Thymus (tissue), 14 donors: ENCODE measurements at places on chromosomes 7 and 10. TPM values are rescaled to one million over a fixed set of nuclear protein-coding genes. Genes with fewer than 3 reads are reported as not detected.

DNA sequence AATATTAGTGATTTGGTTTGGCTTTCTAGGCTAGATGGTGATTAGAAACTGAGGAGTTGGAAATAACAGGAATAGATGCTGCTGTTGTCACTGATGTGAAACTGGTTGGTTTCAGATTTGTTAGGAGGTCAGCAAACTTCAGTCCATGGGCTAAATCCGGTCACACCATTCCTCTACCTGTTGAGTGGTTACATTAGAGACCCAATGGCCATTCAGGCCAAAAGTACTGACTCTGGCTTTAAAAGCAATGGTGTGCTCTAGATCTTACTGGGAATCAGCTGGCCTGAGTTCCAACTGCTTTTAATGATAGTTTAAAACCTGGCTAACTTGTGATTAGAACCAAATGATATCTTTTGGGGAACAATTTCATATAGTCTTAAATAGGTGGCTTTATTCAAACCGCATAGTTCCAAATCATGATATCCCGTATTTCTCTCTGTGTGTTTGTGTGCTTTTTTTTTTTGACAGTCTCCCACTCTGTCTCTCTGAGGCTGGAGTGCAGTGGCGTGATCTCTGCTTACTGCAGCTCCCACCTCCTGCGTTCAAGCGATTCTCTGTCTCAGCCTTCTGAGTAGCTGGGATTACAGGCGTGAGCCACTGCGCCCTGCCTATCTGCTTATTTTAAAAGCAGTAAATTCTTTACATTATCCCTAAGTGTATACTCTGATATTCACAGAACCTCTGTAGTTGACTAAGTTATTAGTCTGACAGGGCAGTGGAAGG lies 7.8 kb upstream of the PBLD start:
- peaks cover 85% of the 10 kb centered on the region for H3K36me3 ChIP-seq
- H3K27ac ChIP-seq = no peak overlapping the region
- no peak for DNase-seq
- H3K27me3 ChIP-seq = no peaks in the 10 kb centered on the region
- no peak overlapping the region for H3K4me3 ChIP-seq

- no peak for DNase-seq
- H3K27me3 ChIP-seq = no peaks in the 10 kb centered on the region
- H3K4me3 ChIP-seq = no peak overlapping the region
- no peak overlapping the region for H3K27ac ChIP-seq
- no peaks in the 10 kb centered on the region for H3K36me3 ChIP-seq
Observed at GRCh38 chr10:14397066-14397465, 66.3 kb upstream of the FRMD4A start.

GRCh38 chr7:2527505-2528467 lies 8.2 kb downstream of the LFNG start:
- no peak overlapping the region for H3K27ac ChIP-seq
- no peak for DNase-seq
- H3K4me1 ChIP-seq = peaks cover 64% of the 10 kb centered on the region
- peaks cover 24% of the 10 kb centered on the region for H3K27me3 ChIP-seq

GRCh38 chr7:14233868-14234369 lies 244.5 kb upstream of the ETV1 start:
- H3K27me3 ChIP-seq = no peaks in the 10 kb centered on the region
- H3K27ac ChIP-seq = no peak overlapping the region

DNA sequence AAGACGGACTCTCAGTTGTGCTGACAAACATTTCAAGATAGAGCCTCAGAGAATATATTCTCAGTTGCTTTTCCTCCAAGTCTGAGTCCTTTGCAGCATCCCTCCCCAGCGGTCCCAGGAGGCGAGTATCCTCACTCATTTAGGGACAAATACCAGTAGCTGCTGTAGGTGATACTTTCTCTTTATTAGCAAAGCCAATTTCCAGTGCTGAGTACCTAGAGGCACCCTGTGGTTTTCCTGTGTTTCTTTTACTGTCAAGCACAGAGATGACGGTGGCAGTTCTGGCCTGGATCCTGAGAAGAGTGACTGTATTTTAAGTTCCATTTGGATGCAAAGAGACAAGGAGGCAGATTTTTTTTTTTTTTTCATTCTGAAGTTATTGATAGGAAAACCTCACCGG lies 1058.4 kb downstream of the SORCS3 start:
- no peaks in the 10 kb centered on the region for H3K27me3 ChIP-seq
- H3K4me3 ChIP-seq = no peak overlapping the region
- H3K27ac ChIP-seq = no peak overlapping the region
- DNase-seq = no peak
- no peaks in the 10 kb centered on the region for H3K4me1 ChIP-seq
- no peaks in the 10 kb centered on the region for H3K36me3 ChIP-seq

GRCh38 chr10:62185919-62186692 lies 82.5 kb downstream of the RTKN2 start:
- peak overlapping the region; percentile 58 for H3K27ac ChIP-seq
- no peaks in the 10 kb centered on the region for H3K36me3 ChIP-seq
- no peak for DNase-seq
- no peaks in the 10 kb centered on the region for H3K27me3 ChIP-seq

DNA sequence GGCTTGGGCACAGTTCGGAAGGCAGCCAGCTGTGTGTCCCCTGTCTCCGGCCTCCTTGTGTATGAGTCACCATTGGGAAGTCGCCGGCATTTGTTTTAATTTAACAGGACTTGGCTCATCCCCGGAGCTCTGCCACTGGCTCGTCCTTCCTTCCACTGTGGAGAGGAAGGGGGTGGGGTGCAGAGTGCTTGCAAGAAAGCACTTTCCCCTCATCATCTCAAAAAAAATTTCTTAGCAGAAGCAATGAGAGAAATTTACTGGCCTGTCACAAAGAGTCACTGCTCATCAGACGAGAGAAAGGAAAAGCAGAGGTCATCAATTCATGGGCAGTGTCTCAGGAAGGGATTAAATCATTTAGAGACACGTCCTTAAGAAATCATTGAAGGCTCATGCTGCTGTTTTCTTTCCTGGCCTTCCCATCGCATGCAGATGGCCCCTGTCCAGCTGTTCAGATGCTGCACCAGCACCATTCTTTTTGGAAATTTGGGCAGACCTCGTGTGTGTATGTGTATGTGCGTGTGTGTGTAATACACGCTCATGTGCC lies 93.3 kb downstream of the BMS1 start:
- DNase-seq = no peak
- H3K36me3 ChIP-seq = no peaks in the 10 kb centered on the region
- no peak overlapping the region for H3K4me3 ChIP-seq
- no peaks in the 10 kb centered on the region for H3K27me3 ChIP-seq
- H3K27ac ChIP-seq = no peak overlapping the region
- H3K4me1 ChIP-seq = no peaks in the 10 kb centered on the region

DNA sequence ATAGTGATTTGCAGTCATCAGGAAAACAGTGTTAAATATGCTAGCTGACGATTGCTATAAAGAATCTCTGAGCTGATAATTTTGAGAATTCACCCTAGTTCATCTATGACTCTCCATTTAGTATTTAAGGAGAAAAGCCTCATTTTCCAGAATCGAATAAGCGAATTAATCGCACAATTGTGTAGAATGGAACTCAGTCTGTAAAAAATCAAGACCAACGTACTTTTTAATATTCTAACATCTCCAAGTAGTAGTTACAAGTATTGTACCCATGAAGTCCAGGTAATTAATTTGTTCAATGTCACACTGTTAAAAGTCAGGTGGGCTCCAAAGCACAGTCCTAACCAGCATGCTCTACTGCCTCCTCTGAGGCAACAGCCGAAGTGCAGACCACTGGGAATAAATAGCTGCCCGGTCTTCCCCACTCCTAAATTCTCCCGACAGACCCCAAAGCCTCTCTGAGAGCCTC lies 380 bp upstream of the AGBL3 start:
- peak overlapping the region; percentile 91 for H3K4me3 ChIP-seq
- no peaks in the 10 kb centered on the region for H3K4me1 ChIP-seq
- H3K27me3 ChIP-seq = no peaks in the 10 kb centered on the region
- H3K27ac ChIP-seq = peak overlapping the region; percentile 80

DNA sequence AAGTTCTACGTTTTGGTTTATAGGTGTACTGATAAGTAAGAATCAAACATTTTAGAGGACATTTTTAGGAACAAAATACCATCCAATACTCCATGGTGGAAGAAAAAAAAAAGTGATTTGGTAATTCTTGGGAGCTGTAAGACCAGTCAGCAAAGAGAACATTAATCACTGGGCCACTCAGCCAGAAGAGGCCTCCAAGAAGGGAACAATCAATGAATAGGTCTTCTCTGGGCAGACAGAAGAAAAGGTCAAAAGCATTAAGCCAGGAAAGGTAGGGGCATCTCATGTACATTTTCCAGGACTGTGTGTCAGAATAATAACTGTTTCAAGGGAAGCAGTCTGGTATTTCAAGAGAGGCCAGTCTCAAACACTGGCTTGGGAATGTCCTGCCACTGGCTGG lies 190.4 kb upstream of the AGK start:
- no peaks in the 10 kb centered on the region for H3K4me1 ChIP-seq
- no peaks in the 10 kb centered on the region for H3K27me3 ChIP-seq
- no peaks in the 10 kb centered on the region for H3K36me3 ChIP-seq
- no peak for DNase-seq
- no peak overlapping the region for H3K4me3 ChIP-seq

DNA sequence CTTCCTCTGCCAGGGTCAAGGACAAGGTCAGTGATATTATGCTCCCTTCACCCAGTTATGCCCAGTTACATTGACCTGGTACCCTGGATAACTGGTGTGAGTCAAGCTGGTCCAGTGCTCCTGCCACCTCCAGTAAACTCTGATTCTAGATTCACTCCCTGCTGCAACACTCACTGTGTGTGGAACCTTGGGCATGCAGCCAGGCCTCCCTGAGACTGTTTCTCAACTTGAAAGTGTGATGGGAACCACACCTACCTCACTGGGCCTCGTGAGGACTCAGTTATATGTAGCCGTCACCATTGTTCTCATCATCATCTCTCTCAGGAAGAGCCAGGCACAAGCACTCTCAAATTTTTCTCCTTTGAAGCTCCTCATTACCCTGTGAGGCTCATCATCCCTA lies 935 bp upstream of the ZNF736 start:
- H3K27ac ChIP-seq = peak overlapping the region; percentile 58
- peaks cover 12% of the 10 kb centered on the region for H3K4me1 ChIP-seq
- no peak for DNase-seq
- no peak overlapping the region for H3K4me3 ChIP-seq
- H3K27me3 ChIP-seq = no peaks in the 10 kb centered on the region

DNA sequence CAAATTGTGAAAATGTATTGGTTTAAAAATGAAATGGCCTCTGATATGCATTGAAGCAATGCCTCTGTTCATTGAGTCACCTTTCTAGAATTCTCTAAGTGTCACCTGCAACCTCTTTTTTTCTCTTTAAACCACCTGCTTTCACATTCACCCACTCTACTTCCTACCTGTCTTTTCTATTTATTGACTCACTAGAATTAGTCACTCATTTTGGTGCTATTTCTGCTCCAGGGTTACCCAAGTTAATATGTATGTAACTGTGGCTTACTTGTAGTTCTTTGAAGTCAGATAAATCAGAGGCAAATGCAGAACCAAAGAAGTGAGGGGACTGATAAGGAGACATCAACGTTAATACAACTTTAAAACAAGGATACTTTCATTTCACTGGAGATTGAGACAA lies 674.7 kb downstream of the CCSER2 start:
- H3K27me3 ChIP-seq = no peaks in the 10 kb centered on the region
- no peaks in the 10 kb centered on the region for H3K36me3 ChIP-seq
- no peak for DNase-seq
- no peak overlapping the region for H3K27ac ChIP-seq
- H3K4me1 ChIP-seq = no peaks in the 10 kb centered on the region

DNA sequence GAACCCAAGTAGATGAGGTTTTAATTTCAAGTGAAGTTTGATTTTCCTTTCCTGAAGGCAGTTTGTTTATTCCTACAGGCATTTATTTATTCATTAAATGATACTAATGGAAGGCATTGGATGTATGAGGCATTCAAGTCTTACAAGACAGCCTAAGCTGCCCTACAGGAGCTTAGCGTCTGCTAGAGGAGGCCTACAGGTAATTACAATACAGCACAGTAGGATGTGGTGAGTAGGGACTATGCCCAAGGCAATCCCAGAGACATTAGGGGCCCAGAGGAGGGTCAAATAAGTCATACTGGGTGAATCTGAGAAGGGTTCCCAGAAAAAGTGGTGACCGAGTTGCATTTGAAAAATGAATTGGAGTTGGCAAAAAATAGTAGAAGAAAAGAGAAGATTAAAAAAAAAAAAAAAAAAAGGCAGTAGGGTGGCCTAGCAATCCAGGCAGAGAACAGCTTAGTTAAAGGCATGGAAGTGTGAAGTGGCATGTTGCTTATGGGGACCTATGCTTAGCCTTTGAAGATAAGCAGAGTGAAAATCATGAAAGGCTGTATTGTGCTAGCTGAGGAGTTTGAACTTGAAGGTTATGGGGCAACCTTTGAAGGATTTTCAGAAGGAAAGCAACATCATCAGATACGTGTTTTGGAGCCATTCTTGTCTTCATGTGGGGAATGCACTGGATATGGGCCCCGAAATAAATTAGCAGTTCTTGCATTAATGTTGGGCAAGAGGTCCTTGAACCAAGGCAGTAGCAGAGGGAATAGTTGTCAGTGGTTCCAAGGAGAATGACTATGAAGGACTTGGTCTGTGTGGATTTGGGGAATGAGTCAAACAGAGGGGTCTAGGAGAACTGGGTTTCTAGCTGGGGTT lies 65.5 kb downstream of the SNX10 start:
- peaks cover 4% of the 10 kb centered on the region for H3K4me1 ChIP-seq
- H3K27ac ChIP-seq = no peak overlapping the region
- no peaks in the 10 kb centered on the region for H3K27me3 ChIP-seq
- no peak for DNase-seq
- no peaks in the 10 kb centered on the region for H3K36me3 ChIP-seq

- no peaks in the 10 kb centered on the region for H3K27me3 ChIP-seq
- no peak overlapping the region for H3K4me3 ChIP-seq
- H3K4me1 ChIP-seq = no peaks in the 10 kb centered on the region
- DNase-seq = no peak
Observed at GRCh38 chr7:151141855-151142685, 25.4 kb downstream of the GBX1 start.

GRCh38 chr7:68313806-68314205 lies 1284.5 kb upstream of the AUTS2 start:
- no peak for DNase-seq
- no peaks in the 10 kb centered on the region for H3K4me1 ChIP-seq
- H3K36me3 ChIP-seq = no peaks in the 10 kb centered on the region
- H3K4me3 ChIP-seq = no peak overlapping the region

- H3K27ac ChIP-seq = no peak overlapping the region
- H3K36me3 ChIP-seq = no peaks in the 10 kb centered on the region
- DNase-seq = no peak
- H3K27me3 ChIP-seq = no peaks in the 10 kb centered on the region
Observed at GRCh38 chr10:113019692-113020474, 69.8 kb downstream of the TCF7L2 start.

Gene BBS9
- 12.1 TPM for total RNA-seq

Gene SPDYE2B
- not detected for total RNA-seq

Gene BTBD16
- 0.14 TPM for total RNA-seq

Gene FOXK1
- total RNA-seq = 6.4 TPM

Gene CPA2
- total RNA-seq = 0.14 TPM

Gene STAMBPL1
- 20.5 TPM for total RNA-seq

Gene NAT16
- not detected for total RNA-seq
